GM20000 (cell line): ENCODE measurements at places on chromosomes 3 and 15.

- DNase-seq: no peak
Observed at GRCh38 chr3:143070977-143071551, 48.5 kb upstream of the CHST2 start.

DNA sequence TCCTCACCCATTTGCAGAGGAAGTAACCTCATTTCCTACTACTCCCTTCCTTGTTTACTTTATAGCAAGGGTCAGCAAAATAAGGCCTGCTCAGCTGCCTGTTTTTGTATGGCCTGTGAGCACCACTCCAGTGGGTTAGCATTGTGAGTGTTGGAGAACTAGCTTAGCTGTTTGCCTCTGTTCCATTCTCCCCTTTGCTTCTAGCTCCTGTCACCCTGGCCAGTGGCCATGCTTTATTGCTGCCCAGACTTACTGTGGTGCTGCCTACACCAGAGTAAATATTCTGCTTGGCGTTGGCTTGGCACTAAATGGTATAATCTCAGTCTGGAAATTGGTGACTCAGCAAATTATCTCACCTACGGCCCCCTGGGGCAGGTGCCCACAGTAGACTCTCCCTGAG, 8.8 kb downstream of the PDCD6IP start:
- DNase-seq: no peak

- no peak for DNase-seq
Observed at GRCh38 chr3:179321668-179322285, 1.1 kb upstream of the ZNF639 start.

- DNase-seq: no peak
Observed at GRCh38 chr15:57827021-57827420, 120.5 kb downstream of the POLR2M start.

- DNase-seq: no peak
Observed at GRCh38 chr3:171110715-171111114, 84.2 kb upstream of the SLC2A2 start.

GRCh38 chr3:13963137-13963886, 83.4 kb upstream of the WNT7A start:
- no peak for DNase-seq

DNA sequence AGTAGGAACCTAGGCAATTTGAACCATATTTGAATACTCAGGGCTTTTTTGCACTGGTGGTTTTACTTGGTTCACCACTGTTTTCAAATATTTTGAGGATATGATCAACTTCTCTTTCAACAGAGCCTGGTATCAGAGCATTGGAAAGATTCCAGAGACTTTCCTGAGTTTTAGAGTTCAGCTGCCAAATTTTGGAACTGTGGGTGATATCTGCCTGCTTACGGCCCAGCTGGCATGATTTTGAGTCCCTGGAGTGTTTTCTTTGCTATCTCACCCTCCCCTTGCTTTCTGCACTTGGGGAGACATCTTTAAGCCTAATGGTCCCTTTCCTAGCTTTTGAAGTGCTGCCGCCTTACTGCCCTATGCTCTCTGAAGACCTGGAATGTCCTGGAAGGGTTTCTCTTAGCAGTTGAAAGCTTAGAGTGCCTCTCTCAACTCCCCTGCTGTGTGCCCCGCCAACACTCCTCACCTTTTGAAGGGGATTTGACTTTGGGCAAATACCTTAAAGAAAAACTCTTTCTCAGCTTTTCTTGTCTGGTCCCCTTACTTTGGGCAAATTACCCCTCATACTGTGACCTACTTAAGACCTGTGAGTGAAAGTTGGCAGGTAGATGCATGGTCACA, 539.1 kb downstream of the MFSD1 start:
- DNase-seq: no peak

GRCh38 chr15:83809345-83809744, 155.4 kb downstream of the ADAMTSL3 start:
- no peak for DNase-seq
